Trophoblast cell (in vitro differentiated cells and primary cell): ENCODE measurements at places on chromosomes 16 and 17.

DNA sequence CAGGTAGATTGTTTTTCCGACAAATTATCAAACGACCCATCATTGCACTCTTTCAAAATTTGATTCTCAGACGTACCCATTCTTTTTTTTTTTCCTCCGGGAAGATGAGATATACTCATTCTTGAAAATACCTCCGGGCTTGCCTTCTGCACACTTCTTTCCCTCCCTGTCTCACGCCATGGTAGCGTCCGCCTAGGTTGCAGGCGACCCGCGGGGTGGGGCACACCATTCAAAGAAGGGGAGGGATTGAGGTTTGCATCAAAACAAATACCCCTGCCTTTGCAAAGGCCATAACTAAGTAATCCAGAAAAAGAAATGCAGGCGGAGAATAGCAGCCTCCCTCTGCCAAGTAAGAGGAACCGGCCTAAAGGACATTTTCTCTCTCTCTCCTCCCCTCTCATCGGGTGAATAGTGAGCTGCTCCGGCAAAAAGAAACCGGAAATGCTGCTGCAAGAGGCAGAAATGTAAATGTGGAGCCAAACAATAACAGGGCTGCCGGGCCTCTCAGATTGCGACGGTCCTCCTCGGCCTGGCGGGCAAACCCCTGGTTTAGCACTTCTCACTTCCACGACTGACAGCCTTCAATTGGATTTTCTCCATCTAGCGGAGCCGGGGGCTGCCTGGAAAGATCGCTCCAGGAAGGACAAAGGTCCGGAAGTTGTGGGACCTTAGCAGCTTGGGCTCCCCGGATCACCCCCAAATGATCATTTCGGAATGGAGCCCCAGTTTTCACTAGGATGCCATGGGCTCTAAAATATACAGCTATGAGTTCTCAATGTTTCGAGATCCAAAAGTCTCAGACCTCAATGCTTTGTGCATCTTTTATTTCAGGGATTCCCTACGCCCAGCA, 843 bp downstream of the TP53 start:
- DNase-seq, result peak; percentile 67

GRCh38 chr16:6193718-6194117, 1096.1 kb upstream of the EEF2KMT start:
- no peak for DNase-seq

- DNase-seq, result no peak
These were observed 21.3 kb downstream of the TMEM186 start for GRCh38 chr16:8776129-8776584.

GRCh38 chr16:11023262-11024039, 79.1 kb downstream of the CLEC16A start:
- no peak for DNase-seq

- DNase-seq, result peak; percentile 81
These were observed 885 bp downstream of the ZNF207 start for GRCh38 chr17:32350666-32351418.

DNA sequence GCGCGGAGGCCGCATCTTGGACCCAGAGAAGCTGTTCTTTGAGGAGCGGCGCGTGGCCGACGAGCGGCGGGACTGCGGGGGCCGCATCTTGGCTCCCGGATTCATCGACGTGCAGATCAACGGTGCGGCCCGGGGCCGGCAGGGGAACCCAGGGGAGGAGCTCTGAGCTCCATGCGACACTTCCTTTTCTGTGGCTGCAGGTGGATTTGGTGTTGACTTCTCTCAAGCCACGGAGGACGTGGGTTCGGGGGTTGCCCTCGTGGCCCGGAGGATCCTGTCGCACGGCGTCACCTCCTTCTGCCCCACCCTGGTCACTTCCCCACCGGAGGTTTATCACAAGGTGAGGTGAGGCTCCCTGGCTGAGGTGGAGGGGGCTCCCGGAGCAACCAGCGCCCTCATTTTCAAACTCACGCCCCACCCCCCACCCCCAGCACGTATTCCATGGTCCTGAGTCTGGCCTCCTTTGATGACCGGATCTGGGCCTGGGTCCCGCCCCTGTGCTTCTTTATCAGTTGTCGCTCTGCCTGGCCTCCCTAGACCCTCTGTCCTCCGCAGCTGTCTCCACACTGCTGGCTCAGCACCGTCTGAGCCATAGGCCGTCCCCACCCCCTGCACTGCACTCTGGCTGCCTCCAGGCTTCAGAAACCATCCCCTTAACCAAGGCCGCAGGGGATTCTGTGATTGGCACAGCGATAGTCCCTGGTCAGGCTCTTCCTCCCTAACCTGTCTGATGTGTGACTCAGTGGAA, 787 bp downstream of the AMDHD2 start:
- peak; percentile 88 for DNase-seq

- DNase-seq, result no peak
These were observed 16.9 kb downstream of the SLX4 start for GRCh38 chr16:3594316-3595109.

DNA sequence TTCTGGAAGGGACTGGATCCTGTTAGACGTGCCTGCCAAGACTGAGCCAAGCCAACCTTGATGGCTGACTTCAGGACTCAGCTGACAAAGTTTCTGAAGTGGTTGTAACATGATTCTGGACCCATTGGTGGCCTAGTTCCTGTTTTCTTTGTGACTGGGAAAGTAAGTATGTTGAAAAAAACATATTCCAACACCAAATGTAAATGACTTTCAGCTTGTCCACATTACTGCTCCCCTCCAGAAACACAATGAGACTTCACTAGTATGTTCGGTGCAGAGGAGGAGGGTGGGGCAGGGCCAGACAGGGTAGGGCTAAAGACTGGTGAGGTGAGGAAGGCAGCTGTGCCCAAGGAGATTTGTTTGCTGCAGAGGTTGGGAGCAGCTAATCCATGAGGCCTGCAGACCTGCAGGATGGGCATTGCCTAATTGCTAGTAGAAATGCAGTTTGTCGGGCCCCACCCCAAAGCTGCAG, 26.4 kb downstream of the NMT1 start:
- no peak for DNase-seq

DNA sequence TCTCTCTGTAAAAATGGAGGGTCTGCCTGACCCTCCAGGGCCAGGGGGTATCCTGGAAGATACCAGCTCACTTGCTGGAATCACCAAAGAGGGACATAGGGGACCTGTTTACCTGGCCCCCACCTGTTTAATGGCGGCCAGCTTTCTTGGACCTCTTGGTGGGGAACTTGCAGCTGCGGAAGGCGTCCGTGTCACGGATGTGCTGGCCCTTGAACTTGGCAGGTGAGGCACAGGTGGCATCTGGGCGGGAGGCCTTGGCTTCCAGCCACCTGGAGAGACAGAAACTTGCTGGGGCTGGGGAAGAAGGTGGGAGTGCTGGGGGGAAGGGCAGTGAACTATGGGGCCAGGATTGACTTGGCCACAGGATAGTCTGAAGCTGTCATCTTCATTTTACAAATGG, 3.5 kb downstream of the CHAD start:
- no peak for DNase-seq

- DNase-seq, result no peak
These were observed 48.2 kb downstream of the KCNJ2 start for GRCh38 chr17:70217571-70217970.

GRCh38 chr16:6110346-6110745, 1012.8 kb upstream of the EEF2KMT start:
- no peak for DNase-seq

DNA sequence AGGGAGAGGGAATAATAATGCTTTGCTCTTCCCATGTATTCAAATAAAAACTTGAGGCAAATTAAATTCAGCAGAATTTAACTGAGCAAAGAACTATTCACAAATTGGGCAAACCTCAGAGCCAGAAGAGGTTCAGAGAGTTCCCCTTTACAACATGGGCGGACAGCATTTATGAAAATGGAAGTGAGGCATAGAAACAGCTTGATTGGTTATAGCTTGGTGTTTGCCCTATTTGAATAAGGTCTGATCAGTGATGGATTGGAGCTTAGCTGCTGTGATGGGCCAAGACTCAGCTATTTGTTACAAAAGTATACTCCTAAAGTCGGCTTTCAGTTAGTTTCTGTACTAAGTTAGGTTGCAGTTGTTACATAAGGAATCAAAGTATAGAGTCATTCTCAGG, 63.0 kb downstream of the TMEM100 start:
- no peak for DNase-seq

DNA sequence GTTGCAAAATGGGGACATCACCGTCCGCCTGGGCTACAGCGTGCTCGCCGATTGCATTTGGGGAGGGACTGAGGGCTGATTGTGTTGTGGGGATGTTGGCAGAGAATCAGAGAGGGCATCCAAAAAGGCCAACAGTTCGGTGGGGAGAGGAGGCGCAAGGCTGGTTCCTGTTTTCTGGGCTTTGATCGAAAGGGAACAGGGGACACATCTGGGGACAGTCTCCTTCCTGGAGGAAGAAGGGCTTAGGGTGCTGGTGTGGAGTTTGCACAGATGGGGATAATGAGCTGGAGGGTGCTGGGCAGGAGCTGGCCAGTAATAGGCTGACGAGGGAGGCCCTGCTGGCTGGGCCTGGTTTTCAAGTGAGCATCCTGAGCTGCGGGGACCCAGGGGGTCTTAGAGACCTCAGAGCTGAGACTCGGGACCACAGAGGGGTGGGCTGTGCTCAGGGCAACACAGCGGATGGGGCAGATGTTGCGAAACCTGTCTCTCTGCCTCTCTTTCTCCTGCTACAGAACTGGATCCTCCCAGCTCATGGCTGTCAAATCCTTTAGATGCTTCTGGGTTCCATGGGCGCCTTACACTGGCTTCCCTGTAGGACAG, 288.7 kb downstream of the SEC14L1 start:
- no peak for DNase-seq

DNA sequence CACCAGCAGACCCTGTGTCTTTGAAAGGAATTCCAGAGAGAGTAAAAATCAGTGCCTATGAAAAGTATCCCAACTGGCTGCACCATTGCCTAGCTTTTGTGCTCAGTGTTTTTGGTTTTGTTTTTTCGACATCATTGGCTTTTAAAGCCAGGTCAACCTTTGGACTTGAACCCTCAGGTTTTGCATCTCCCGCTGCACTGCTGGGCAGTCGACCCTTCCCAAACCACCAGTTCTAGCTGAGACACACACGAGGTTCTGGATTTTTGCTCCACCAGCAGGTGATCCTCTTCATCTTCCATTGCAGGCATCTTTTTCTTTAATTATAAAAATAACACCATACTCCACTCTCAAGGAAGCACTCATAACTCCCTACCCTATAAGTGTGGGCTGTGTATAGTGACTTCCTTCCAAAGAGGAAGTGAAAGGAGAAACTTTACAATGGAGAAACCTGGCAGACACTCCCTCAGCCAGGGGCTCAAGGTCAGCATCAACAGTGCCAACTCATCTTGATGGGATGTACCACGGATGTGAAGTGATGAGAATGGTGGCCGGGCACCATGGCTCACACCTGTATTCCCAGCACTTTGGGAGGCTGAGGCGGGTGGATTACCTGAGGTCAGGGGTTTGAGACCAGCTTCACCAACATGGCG, 57.8 kb downstream of the BMERB1 start:
- no peak for DNase-seq
